Activated CD4-positive, alpha-beta T cell treated with anti-CD3 and anti-CD28 coated beads, Interleukin-2, Interleukin-4, amounts not matched to agents 100 ng/mL and 50 ng/mL, durations not matched to agents 16 hours and 8 hours (primary cell): ENCODE measurements at places on chromosomes 2 and 18.

DNA sequence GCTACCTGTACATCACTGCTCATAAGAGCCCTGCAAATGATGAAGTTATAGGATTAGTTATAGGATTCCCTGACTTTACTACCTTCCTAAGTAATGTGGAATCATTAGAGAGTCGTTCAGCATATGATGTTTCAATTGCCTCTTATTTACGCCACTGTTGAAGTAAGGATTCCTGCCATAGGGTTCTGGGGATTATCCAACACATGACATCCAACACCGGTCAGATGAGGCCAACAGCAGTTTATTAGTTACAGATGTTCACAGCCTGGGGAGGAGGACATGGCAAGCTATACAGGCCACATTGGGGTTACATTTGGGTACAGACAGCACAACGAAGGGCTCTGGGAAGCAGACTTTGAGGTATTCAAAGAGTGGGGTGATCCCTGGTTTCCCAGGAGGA lies 134.1 kb upstream of the MC4R start:
- no peak for DNase-seq

DNA sequence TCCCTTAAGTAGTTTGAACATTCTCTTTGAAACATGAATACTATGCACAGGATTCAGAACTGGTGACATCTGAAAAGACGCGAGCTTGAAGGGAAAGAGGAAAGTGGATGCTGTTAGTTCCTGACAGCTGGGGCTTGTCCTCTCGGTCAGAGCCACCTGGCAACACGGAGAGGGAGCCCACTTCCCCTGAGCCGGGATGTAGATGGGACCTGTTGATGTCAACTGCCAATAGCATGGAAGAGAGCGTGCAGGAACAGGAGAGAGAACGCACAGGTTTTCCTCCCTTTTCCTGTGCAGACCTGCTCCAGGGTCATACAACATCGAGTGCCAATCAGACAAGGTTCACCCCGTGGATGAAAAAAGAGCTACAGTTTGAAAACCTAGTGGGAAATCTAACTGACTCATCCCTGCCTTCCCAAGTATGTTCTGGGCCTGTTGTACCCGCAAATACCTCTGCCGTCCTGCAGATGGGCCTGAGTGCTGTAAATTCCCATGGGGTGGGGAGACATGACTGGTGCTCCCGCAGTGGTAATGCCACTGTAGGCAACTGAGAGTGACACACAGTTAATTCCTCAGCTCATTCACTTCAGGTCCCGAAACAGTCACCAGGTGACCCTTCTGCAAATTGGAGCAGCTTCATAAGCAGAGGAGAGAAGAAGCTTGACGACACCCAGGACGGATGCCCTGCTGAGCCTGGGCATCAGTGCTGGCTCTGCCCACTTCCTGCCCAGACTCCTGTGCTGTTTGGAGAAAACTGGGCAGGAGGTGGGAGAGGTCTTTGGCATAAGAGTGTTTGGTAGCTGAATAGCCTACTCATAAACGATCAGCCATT lies 13.9 kb upstream of the MBP start:
- no peak for DNase-seq

DNA sequence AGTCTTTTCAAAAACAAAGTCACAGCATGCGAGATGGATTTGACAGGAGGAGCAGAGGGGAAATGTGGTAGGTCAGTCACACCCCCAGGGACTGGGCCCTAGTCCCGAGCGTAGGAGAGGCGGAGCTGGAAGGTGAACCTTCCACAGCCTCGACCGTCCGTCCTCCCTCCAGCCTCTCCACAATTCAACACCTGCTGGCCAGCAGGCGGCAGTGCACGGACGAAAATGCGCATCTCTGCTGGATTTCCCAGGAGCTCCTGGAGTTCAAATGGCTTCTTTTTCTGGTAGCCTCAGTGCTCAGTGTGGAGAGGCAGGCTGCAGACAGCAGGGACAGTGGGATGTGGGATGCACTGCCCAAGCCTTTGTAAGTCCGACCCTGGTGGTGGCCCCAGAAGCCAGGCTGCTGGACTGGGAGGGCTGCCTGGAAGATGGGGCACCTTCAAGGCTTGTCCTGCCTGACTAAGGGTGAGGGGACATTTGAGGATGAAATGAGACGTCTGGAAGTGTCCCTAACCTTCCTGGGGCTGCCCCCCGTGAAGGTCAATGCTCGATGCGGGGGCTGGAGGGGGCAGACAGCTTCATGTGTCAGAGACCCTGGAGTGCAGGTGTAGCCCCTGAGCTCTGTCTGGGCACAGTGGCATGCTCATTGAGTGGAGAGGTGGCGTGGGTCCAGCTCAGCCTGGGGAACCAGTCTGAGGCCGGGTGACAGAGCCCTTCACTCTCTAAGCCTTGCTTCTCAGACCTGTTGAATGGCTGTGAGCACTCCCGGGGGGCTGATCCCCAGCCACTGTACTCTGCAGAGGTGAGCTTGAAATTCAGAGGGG lies 189.5 kb downstream of the TFCP2L1 start:
- no peak for DNase-seq

DNA sequence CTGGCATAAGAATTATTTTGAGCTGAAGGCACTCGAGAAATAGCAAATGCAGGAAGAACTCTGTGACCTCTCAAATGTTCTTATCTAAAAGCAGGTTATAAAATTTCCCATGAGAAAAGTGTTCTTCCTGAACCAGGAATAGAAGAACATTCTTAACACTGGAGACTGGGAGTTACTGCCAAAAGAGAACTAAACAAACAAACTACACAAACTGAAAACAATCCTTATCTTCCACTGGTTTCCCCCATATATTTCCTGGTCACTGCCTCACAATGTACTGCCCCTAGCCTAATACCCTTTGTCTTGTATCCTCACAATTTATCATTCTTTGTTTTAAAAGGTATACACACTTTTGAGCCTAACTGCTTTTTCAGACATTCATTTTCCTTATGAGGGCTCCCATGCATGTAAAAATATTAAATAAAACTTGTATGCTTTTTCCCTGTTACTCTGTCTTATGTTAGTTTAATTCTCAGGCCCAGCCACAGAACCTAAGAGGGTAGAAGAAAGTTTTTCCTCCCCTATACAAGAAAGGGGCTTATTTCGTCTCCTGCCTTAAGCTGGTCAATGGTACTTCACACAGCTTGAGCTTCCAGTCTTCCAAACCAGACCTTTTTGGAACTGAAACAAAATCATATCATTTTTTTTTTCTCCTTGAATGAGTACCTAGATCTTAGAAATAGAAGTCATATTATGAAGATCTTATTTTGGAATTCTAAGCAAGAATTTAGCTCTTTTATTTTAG lies 110.6 kb downstream of the MSTN start:
- DNase-seq = no peak

GRCh38 chr2:29014811-29015421 lies 33.8 kb downstream of the TOGARAM2 start:
- DNase-seq = peak; percentile 78
